Mesangial cell (primary cell): ENCODE measurements at places on chromosomes 2 and 18. TPM values are rescaled to one million over a fixed set of nuclear protein-coding genes. Genes with fewer than 3 reads are reported as not detected.

The DNAJC5G gene
- not detected in 2 replicates for total RNA-seq

The FBXO48 gene
- 0.13 and 0.33 TPM in 2 replicates for total RNA-seq

The CNGA3 gene
- not detected in 2 replicates for total RNA-seq

The LOXL3 gene
- 9.0 and 14.8 TPM in 2 replicates for total RNA-seq

The IKZF2 gene
- 1.3 and 4.2 TPM in 2 replicates for total RNA-seq

The FHOD3 gene
- total RNA-seq = 28.7 and 55.8 TPM in 2 replicates

The CPLX4 gene
- not detected in 2 replicates for total RNA-seq

The PAX3 gene
- total RNA-seq = not detected in 2 replicates

The GNAL gene
- 2.3 and 4.3 TPM in 2 replicates for total RNA-seq

The LRATD1 gene
- total RNA-seq = 0.49 and 2.8 TPM in 2 replicates

The ST8SIA3 gene
- total RNA-seq = not detected in 2 replicates

The GPR155 gene
- 1.8 and 2.8 TPM in 2 replicates for total RNA-seq

The LCT gene
- not detected in 2 replicates for total RNA-seq

The ANKRD30BL gene
- total RNA-seq = 0.13 TPM in 1 of 2 replicates, not detected in the other

The MOGAT1 gene
- total RNA-seq = not detected in 2 replicates

The ALPG gene
- total RNA-seq = not detected in 2 replicates

The POTEI gene
- not detected in 2 replicates for total RNA-seq

The MC4R gene
- total RNA-seq = 0.13 TPM in 1 of 2 replicates, not detected in the other

The FAM228B gene
- total RNA-seq = 2.6 and 11.5 TPM in 2 replicates

The RTKN gene
- 39.1 and 48.0 TPM in 2 replicates for total RNA-seq

The TUBA3E gene
- not detected in 2 replicates for total RNA-seq

The BCL2 gene
- 2.3 and 16.0 TPM in 2 replicates for total RNA-seq

The SIX2 gene
- 9.6 and 15.2 TPM in 2 replicates for total RNA-seq

The HOXD12 gene
- total RNA-seq = not detected in 2 replicates

The ARHGEF4 gene
- total RNA-seq = 1.1 and 4.4 TPM in 2 replicates

The LHCGR gene
- not detected in 2 replicates for total RNA-seq

The DYSF gene
- 18.1 and 37.0 TPM in 2 replicates for total RNA-seq

The KCNIP3 gene
- total RNA-seq = 13.0 and 21.6 TPM in 2 replicates

The STPG4 gene
- 0.98 TPM in 1 of 2 replicates, not detected in the other for total RNA-seq

The ASPRV1 gene
- total RNA-seq = 0.16 TPM in 1 of 2 replicates, not detected in the other

The OTOS gene
- total RNA-seq = not detected in 2 replicates

The SP9 gene
- not detected in 2 replicates for total RNA-seq

The FAM237A gene
- not detected in 2 replicates for total RNA-seq

The HOXD1 gene
- total RNA-seq = 2.0 and 6.8 TPM in 2 replicates

The ASAP2 gene
- 27.0 and 28.4 TPM in 2 replicates for total RNA-seq

The CCBE1 gene
- 5.1 and 14.0 TPM in 2 replicates for total RNA-seq

The MTCL1 gene
- 51.8 and 64.5 TPM in 2 replicates for total RNA-seq

The NAT8 gene
- not detected in 2 replicates for total RNA-seq

The SGO2 gene
- total RNA-seq = 0.76 and 16.5 TPM in 2 replicates

The CRYGD gene
- total RNA-seq = not detected in 2 replicates

The SPATA3 gene
- total RNA-seq = not detected in 2 replicates

The SLC5A7 gene
- total RNA-seq = not detected in 2 replicates

The HOXD3 gene
- 2.6 and 8.9 TPM in 2 replicates for total RNA-seq

The FBLN7 gene
- total RNA-seq = 0.49 and 1.9 TPM in 2 replicates

The ANKRD23 gene
- 0.49 and 1.9 TPM in 2 replicates for total RNA-seq

The CHRNG gene
- total RNA-seq = not detected in 2 replicates
